LNCaP clone FGC (cell line): ENCODE measurements at places on chromosomes 13 and 19.

- peak; percentile 87 for DNase-seq
These were observed 97.7 kb downstream of the SIPA1L3 start for GRCh38 chr19:38004521-38005223.

DNA sequence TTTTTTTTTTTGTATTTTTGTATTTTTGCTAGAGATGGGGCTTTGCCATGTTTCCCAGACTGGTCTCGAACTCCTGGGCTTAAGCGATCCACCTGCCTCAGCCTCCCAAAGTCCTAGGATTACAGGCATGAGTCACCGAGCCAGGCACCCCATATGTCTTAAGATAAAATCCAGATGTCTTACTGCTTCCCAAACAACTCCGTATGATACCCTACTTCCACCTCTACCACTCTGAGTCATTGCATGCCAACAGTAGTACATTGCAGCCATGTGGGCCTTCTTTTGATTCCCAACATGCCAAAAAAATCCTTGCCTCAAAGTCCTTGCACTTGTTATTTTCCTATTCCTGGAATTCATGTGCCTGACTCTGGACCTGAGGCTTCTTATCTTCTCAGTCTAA is 799.2 kb downstream of the GPC5 start:
- DNase-seq: no peak

DNA sequence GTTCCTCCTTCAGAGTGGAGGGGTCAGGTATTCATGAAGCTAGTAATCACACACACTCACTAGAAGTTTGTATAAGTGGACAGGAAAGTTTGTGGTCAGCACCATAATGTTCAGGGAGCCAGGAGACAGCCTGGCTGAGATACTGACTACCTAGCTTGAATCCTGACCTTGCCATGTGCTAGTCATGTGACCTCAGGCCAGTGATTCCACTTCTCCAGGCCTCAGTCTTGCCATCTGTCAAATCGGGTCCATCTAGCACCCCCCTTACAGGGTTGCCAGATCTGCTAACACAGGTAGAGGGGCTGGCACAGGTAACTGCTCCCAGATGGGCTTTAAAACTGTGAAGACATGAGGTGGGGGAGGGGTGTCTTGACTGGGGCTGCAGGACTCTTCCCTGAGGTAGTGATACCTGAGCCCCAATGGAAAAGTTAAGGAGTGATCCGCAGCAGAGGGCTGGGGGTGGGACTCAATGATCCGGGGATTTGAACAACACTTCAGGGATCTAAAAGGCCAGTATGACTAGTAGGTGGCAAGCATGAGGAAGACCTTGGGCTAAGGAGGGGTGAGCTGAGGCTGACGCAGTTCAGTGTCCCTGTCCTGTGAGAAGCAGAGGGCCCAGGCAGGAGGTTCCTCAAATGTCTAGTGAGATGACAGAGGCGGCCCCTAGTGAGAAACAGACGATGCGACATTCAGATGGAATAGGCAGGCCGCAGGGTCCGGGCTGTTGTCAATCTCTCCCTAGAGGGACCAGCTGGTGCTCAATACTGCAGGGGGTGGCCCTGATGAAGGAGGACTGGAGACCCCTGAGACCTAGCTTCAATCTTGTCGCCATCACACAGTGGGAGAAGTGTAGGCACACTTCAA is 8.5 kb downstream of the ACTMAP start:
- DNase-seq: no peak

DNA sequence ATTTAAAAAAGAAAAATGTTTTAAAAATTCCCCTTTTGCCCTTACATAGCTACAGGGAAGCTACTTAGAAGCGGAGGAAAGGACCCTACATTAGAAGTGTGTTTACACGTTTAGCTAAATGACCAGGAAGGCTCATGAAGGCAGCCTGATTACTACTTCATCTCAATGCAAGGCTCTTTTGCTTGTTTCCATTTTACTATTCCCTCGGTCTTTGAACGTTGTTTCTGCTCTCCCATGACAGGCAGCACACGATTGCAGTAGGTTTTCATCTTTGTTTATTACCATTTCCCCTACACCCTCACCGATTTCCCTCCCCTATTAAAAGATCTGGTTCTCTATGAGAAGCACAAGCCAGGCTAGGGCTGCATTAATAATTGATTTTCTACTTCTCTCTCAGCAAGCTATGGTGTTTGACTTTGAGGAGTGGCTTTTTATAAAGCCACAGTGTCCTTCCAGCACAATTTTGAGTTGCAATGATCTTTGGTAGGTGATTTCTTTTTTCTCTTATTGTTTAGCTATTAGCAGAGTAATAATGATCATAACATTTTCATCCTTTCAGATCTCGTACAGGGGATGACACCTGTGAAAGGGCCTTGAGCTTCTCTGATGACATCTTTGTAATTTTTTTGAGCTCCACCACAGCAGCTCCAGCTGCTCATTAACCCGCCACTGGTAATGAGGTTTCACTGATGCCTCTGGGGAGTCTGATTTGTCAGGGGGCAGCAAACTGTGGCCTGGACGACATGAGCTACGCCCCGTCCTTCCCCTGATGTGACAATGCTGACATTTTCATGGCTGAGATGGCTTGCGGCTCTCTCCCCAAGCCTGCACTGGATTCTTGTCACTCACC is 670.3 kb downstream of the UQCRFS1 start:
- DNase-seq: no peak

DNA sequence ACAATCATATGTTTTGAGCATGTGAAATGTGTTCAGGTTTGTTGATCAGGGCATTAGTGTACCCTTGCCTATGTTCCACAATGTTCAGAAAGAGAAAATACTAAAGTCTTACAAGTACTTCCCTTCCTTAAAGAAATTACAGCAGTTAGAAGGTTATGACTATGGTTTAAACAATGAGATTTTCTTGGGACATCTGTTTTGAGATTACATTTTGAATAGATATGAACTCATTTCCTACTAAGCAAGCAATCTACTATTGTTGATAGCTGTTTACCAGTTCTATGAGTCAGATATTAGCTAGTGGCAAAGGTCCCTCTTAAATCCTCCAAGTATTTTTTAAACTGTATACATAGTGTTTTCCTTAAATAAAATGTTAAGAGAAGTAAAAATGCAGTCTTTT is 241.3 kb downstream of the DACH1 start:
- no peak for DNase-seq

GRCh38 chr13:75801388-75801945 is 165.3 kb downstream of the LMO7 start:
- no peak for DNase-seq

DNA sequence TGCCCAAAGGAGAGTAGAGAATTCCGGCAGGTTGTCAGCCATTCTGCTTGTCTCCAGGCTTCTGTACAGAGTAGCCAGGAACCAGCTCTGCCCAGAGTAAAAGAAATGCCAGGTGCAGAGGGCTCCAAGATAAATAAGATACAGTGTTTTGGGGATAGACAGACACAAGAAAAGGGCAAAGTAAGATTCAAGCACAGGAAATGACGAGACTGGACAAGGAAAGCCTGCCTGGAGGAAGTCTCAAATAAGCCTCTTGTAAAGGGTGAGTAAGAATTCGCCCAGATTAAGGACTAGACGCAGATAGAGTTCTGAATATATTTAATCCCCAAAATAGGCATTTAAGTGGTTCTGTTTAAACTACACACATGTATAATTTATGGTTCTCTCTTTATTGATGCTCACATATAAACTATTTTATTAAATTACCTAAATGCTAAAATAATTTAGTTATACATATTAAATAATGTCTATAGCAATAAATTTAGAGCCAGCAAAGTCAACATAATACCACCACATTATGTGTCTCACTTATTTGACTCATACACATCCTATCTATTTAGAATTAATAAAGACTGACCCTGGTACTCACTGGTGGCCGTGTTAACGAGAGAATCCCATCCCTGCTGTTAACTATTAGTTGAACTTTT is 98.4 kb upstream of the RAP2A start:
- no peak for DNase-seq
